ENCODE measurements at places on chromosomes 5 and 9.

- no peak for DNase-seq
Measured at GRCh38 chr5:25570067-25570583, 925.3 kb upstream of the CDH10 start.

DNA sequence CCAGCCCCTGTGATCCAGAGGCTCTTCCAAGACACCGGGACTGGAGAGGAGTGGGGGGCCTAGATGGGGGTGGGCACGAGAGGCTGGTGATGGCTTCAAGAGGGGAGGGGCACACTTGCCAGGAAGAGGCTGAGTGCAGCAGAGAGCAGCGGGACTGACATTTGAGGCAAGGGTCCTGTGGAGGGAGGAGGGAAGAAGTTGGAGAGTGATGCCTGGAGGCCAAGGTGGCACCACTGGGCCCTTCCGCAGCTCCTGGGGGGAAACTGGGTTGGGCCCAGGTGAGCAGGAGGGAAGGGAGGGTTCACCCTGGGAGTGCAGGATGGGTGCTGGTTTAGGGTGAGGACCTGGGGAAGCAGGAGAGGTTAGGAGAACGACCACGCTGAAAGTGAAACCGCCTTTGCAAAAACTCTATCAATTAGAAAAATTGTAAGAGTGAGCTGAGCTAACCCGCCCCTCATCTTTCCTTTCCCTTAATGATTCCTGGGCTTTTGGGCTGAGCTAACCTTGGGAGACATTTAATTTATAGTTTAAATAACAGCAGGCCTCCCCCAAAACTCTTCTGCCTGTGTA is 26.2 kb downstream of the ABO start:
- no peak for DNase-seq

GRCh38 chr9:90607701-90608516 is 34.7 kb downstream of the DIRAS2 start:
- no peak for DNase-seq

DNA sequence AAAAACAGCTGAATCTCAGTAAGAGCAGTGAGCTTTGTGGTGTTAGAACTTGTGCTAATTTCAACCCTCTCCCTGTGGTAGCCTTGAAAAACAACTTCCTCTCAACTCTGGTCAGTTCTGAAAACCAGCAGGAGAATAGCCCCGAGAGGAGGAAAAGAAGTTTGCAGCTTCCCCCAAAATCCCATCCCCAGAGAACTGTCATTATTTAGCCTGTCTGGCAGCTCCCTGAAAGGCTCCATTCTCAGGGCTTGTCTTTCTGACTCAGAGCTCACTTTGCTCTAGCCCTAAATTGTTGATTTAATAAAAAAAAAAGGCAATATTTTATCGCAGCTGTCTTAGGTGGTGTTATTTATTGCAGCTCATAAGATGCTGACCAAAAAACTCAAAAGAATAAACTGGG is 11.4 kb upstream of the SLC45A2 start:
- no peak for DNase-seq

- no peak for DNase-seq
Measured at GRCh38 chr5:179051784-179052183, 8.4 kb upstream of the ZNF354C start.

DNA sequence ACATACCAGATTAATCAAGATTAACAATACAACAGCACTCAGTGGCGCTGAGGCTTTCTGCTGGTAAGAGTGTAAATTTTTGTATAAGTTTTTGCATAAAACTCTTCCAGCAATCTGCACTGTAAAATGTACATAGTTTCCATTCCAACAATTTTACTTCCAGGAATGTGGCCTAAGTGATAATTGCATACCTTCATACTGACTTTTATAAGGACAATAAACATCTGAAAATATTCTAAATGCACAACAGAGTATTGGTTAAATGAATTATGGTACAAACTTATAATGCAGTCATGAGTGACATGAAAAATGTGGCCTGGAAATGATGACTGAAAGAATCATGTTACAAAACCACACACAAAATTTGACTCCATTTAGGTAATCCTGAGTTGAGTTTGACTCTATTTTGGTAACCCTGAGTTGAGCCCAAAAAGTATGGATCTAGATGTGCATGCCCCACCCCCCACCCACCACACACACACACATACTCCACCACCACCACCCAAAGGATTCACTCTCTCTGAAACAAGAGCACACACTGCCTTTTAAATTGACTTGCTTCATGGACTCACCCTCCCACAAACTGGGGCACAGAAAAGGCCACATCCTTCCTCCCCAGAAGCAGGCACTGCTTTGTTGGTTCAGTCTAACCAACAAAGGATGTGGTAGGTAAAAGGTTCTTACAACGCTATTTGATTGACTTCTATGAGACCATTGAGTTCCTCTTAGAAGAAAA is 137.6 kb downstream of the SUSD1 start:
- DNase-seq = peak; percentile 12

GRCh38 chr5:132408965-132409364 is 39.5 kb downstream of the SLC22A5 start:
- DNase-seq = no peak

- DNase-seq = no peak
Measured at GRCh38 chr5:151155775-151156506, 1.6 kb downstream of the ANXA6 start.

DNA sequence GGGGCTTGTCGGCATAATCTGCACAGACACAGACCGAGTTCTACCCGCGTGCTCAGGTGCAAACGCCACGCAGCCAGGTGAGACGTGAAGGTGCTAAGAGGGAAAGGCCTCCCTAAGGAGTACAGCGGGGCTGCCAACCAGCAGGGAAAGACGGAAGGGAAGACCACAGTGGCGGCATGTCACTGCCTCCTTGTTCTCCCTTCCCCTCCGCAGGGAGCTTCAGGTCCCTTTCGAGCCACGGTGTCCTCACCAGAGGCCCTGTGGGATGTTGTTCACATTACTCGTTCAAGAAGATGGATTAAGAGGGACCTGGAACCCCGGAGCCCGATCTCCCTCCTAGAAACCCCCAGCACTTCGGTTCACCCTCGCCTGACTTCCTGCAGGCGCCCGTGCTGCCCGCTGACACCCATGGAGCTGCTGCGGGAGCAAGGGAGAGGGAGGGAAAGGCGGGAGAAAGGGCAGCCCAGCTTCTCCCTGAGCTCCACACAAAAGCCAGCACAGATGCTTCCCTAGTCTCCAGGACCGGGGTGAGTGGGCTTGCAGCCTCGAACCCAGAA is 686 bp downstream of the BRD9 start:
- DNase-seq = no peak

DNA sequence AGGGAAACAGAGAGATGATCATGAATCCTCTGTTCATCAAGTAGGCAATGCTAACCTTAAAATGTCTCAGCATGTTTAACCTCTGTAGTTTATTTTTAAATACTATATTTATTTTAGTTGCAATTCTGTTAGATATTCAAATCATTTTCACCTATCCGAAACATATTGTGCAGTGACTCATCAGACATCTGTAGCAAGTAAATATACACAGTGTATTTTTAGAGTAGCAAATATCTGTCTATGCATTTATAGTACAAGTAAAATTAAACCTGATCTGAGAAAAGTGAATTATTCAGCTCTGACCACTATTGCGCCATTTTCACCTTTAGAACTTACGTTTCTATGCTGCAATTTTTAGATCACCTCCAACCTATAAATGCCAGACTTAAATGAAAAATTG is 24.3 kb upstream of the TUSC1 start:
- no peak for DNase-seq

GRCh38 chr9:89304834-89305188 is 6.2 kb upstream of the CKS2 start:
- DNase-seq = no peak

DNA sequence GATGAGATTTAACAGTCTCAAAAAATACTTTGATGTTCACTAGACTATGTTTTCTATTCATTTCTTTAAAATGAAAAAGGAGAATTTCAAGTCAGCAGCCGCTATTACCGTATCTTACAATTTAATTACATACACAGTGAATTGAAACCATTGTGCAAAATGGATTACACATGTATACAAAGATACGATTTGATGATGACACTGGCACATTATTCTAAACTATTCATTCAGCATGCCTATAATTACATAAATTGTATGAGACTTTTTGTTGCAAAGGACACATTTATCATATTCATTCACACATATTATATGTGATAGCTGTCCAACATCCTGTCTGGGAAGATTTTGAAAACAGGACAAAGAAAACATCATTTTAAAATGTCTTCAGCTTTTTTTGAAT is 118.3 kb upstream of the VCAN start:
- no peak for DNase-seq

GRCh38 chr9:112166176-112167140 is 8.6 kb downstream of the SUSD1 start:
- DNase-seq = no peak

DNA sequence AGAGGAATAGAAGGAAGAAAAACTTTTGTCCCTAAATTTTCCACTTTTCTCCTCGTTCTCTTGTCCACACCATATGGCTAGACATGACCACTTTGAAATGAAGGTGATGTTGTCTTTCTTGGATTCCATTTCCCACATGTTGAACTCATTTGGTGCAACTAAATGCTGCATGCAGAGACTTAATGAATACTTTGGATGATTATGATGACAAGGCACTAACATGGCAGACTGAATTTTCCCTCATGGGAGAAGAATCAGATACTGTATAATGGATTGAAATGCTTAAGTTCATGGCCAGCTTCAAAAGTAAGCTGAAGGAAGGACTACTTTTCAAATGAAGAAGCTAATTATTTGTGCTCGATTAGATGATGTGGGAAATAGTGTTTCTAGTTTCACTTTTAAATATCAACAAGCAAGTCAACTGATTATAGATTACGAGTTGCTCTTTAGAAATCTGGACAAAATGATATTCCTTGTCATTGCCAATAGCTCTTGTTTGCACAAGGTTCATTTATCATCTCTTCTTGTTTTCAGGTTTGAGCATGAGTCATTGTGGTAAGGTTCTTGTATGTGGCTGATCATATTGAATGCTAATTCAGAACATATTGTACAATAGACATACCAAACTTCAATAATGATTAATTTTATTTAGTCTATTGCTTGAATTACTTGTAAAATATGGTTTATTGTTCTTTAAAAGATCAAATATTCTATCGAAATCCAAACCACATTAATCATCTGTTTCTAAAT is 501.3 kb upstream of the FTMT start:
- no peak for DNase-seq

Data from stimulated activated CD4-positive, alpha-beta T cell treated with anti-CD3 and anti-CD28 coated beads, Interleukin-1b, Interleukin-23, amount 100 ng/mL, for 4 hours (primary cell).